CD4-positive, alpha-beta memory T cell (primary cell): ENCODE measurements at places on chromosomes 3 and 15.

- DNase-seq, result no peak
Observed at GRCh38 chr3:153246806-153247205, 84.8 kb downstream of the RAP2B start.

GRCh38 chr15:45402955-45403877, 24.9 kb upstream of the GATM start:
- DNase-seq, result no peak

- DNase-seq, result no peak
Observed at GRCh38 chr3:52293491-52294319, 6.1 kb downstream of the GLYCTK start.

- no peak for DNase-seq
Observed at GRCh38 chr3:21682206-21682605, 68.8 kb downstream of the ZNF385D start.

DNA sequence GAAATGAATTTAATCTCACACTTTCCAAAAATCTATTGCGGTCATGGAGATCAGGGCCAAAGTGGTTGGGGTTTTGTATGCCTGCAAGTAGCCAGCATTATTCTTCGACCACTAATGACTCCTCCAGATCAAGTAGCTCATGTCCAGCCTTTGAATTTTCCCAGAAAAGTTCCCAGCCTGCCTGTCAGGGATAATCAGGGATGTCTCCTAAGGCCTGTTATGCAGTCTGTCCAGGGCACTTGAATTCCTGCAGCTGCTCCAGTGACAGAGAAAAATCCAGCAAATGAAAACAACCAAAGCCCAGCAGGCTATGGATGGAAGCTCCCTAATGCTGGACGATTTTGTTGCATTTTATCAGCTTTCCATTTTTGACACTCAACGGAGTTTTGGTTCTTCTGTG, 215.4 kb downstream of the ADAMTSL3 start:
- no peak for DNase-seq

GRCh38 chr3:48478626-48479555, 25.1 kb downstream of the SHISA5 start:
- DNase-seq, result peak; percentile 85

DNA sequence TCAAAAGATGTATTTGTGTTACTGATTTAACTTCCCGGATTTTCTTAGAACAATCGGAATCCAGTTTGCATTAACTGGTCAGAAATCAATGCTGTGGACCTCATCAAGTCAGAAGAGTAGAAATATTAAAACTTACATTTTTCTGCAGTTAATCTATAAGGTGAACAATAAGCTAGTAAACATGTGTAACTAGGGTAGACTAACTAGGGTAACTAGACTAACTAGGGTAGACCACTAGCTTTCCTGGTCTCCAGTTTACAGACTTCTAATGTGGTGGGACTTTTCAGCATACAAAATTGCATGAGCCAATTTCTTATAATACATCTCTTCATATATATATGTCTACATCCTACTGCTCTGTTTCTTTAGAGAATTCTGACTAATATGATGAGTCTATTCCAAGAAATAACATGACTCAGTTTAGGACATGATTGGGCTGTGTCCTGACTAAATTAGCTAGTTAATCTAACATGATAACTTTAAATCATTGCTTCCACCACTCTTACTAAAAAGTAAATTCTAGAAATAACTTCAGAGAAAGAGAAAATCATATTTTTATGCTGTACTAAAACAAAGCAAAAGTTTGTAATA, 5.3 kb downstream of the PLSCR2 start:
- DNase-seq, result no peak

GRCh38 chr3:14478956-14479550, 61.1 kb downstream of the GRIP2 start:
- DNase-seq, result no peak

- DNase-seq, result no peak
Observed at GRCh38 chr3:112472691-112473090, 26.6 kb downstream of the BTLA start.

- no peak for DNase-seq
Observed at GRCh38 chr15:75823860-75824613, 19.2 kb upstream of the UBE2Q2 start.
